ENCODE measurements at places on chromosomes 7 and 10.
A peak's percentile ranks its signal among the peaks of the same experiment; 100 is the strongest.

DNA sequence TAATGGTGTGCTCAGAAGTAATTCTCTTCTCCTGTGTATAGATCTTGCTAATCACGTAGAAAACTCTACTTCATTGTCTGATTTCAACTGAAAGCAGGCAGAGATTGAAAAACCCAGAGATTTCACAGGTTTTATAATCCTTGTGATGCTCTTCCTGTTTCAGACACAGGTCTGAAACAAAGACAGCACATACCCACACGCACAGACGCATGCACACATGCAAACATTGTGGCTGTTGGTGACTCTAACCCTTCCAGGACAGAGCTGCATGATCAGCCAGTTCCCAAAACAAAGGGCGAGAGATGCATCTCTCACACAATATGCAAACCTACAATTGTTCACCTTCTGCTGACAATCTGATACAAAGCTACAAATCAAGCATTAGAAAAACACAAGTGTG lies 11.1 kb upstream of the TFEC start:
- DNase-seq = no peak

GRCh38 chr10:528173-529165 lies 161.0 kb downstream of the DIP2C start:
- DNase-seq = no peak

- DNase-seq = no peak
Measured at GRCh38 chr10:38212460-38212859, 118.3 kb downstream of the ZNF37A start.

DNA sequence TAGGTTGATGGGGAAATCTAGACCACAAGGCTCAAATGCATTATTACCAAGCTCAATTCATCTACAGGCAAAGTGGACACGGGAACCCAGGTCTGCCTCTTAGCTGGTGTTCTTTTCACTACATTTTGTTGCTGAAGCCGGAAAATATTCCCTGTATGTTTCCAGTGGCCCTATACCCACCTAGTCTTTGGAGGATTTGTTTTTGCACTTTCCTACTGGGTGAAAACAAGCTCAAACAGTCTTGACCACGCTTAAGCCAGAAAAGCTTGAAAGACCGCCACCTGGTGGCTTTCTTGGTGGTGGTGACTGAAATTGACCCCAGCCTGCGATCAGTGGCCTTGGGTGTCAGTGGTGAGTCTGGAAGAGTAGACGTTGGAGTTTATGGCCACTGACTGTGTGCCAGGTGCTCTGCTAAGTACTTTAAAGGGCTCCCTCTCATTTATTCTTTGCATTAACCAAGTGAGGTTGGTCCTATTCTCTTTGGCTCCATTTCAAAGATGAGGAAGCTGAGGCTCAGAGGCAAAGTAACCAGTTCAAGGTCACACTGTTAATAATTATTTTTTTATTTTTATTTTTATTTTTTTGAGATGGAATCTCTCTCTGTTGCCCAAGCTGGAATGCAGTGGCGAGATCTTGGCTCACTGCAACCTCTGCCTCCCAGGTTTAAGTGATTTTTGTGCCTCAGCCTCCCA lies 11.1 kb upstream of the CRTAC1 start:
- peak; percentile 80 for DNase-seq

GRCh38 chr10:23417254-23417653 lies 21.6 kb upstream of the OTUD1 start:
- DNase-seq = no peak

GRCh38 chr7:4281231-4281993 lies 400.7 kb upstream of the FOXK1 start:
- no peak for DNase-seq

DNA sequence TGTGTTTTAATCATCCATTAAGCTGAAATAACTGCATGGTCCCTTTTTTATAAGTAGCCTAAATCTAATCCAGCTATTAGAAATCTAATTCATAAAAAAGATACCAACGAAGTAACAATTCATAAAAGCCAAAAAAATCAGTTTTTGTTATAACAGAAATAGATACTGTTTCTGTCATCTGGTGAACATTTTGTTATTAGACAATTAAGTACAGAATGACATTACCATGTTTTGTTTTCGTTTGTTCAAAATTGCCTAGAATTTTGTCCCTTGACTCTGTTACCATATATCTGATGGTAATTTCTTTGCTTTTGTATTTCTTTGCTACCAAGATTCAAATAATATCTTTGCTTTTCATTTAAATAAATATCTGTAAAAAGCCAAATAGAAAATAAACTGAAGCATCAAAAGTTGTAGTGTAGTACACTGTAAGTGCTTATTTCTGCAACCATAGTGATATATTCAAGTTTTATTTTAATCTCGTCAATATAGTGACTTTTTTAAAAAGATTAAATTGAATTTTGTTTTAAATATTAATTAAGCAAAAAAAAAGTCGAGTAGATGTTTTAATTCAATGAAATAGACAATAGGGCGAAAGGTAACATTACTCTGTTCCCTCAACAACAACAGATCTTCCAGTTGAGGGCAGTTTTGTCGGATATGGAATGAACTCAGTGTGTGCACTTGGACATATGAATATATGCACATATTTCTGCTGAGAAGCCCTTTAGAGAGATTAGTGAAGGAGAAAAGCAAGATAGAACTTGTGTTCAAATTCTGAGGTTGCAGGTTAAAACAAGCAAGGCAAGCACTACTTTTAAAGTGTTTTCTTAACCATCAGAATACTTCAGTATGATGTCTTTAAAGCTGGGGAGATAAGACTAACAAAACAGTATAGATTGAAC lies 7.9 kb upstream of the IGF2BP3 start:
- no peak for DNase-seq

- DNase-seq = no peak
Measured at GRCh38 chr10:50369931-50370330, 118.6 kb upstream of the ASAH2 start.

- DNase-seq = peak; percentile 8
Measured at GRCh38 chr7:100493476-100494264, 9.9 kb downstream of the NYAP1 start.

- DNase-seq = no peak
Measured at GRCh38 chr10:1270906-1271305, 214.7 kb downstream of the WDR37 start.

GRCh38 chr10:28331066-28331465 lies 28.2 kb upstream of the MPP7 start:
- DNase-seq = no peak

DNA sequence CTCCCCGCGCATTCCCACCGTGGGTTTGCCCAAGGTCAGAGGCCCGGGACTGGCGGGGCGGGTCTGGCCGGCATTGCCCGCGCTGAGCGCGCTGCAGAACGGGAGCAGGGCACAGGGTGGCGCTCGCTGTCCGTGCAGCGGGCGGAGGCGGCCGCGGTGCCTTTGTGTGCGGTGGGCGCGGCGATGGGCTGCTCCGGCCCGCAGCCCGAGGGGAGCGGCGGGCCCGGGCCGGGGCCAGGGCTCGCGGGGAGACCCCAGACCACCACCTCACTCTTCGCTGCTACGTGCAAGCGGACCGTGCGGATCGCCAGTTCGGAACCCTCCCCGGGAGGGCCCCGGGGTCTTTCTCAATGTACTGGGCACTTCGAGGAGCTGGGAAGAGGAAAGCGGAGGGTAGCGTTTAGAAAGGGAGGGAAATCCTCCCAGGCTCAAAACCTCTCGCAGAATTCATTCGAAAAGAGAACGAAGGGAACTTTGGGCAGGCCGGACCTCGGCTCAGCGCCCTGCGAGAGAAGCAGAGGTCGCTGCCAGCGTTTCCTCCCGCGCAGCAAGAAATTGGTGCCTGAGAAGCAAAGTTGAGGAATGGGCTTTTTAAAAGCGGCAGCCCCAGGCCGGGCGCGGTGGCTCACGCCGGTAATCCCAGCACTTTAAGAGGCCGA lies 8.5 kb downstream of the SP8 start:
- peak; percentile 78 for DNase-seq

- no peak for DNase-seq
Measured at GRCh38 chr10:67780759-67781538, 57.0 kb downstream of the DNAJC12 start.

DNA sequence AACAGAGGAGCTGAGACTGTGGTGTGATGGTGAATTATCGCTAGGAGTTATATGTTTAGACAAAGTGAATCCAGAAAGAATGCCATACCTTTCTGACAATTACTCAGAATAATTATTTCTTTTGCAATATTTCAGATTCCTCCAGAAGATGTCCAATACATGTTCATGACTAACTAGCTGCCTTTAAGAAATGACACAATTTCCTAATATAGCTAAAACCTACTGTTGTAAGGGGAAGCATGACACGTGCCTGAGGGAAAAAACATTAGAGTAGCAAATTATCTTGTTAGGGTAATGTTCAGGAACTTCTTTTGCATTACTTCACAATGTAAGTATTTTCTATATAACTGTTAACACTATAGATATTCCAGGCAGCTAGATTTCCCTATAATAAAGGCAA lies 150.3 kb downstream of the COL28A1 start:
- no peak for DNase-seq

- peak; percentile 13 for DNase-seq
Measured at GRCh38 chr10:74419958-74420375, 268.9 kb downstream of the ADK start.

DNA sequence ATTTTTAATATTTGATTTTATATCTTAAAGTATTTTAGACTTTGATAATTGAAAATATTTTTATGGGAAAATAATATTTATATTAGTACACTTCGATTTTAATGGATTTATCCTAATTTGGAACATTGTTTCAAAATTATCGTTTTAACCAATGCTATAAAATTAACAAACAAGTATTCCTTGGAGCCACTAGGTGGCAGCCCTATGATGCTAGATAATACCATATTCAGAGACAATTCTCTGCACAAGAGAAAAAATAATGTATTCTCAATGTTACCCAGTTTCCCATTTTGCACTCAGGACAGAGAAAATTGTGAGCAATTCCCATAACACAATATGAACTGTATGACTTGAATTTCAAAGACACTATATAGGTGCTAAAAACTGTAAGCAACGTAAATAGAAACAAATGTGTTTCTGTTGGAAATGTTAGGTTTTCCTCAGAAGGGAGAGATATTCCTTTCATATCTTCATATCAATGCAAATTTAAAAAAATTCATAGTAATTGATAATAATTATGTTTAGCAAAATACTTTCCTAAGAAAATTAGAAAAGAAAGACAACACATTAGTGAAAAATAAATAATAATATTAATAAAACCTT lies 237.8 kb downstream of the SEMA3E start:
- peak; percentile 43 for DNase-seq

GRCh38 chr10:178723-179122 lies 43.5 kb downstream of the ZMYND11 start:
- DNase-seq = no peak

DNA sequence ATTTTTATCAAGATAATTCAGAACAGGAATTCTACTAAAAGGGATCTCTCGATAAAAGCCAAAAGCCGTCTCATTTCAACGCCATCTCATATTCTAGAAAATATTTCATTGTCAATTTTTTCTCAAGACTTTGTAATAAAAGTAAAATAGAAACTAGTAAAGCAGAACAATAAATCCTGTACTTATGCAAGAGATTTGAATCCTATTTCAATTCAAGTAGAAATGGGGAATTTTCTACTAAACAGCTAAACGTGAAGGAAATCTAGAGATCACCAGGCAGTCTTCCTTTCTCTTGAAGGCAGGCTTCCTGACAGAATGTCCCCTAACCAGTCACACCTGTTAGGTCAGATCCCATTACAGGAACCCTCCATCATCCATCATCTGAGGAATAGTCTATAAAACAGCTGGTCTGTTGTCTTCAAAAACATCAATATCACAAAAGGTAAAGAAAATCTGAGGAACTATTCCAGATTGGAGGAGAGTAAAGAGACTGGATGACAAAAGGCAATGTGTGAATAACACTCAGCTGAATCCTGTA lies 23.7 kb downstream of the USP6NL start:
- no peak for DNase-seq

- no peak for DNase-seq
Measured at GRCh38 chr10:79407423-79407796, 38.0 kb downstream of the ZCCHC24 start.

GRCh38 chr10:47381103-47381395 lies 3.0 kb downstream of the ZNF488 start:
- peak; percentile 7 for DNase-seq

DNA sequence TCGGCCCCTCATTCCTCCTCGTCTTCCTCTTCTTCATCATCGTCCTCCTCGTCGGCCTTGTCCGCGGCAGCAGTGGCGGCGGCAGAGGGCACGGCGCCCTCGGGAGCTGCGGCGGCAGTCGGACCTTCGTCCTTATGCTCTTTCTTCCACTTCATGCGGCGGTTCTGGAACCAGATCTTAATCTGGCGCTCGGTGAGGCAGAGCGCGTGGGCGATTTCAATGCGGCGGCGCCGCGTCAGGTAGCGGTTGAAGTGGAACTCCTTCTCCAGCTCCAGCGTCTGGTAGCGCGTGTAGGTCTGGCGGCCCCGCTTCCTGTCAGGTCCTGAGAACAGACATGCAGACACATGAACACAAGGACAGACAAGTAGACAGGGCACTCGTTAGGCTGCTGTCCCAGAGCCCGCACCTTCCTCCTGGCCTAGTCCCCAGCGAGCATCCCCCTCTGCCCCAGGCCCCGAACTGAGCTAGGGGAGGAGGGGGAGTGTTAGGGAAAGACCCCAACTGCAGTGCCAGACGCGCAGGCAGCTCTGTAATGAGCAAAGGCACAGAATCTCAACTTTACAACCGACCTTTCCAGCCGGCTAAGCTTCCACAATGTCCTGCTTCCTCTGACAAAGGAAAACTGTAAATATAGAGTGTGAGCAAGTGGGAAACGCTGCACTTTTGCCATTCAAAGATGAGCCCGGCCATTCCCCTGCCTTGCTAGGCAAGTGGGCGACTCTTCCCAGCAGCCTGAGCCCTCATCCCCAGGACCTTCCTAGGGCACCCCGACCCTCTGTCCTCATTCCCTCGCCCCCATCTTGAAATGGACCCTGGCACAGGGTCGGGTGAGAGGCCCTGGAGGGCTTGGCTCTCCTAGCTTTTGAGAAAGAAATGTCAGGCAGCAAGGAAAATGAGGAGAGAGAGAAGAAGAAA lies 1.3 kb downstream of the HOXA7 start:
- no peak for DNase-seq

- DNase-seq = peak; percentile 39
Measured at GRCh38 chr7:121085922-121086321, 97.4 kb downstream of the CPED1 start.

DNA sequence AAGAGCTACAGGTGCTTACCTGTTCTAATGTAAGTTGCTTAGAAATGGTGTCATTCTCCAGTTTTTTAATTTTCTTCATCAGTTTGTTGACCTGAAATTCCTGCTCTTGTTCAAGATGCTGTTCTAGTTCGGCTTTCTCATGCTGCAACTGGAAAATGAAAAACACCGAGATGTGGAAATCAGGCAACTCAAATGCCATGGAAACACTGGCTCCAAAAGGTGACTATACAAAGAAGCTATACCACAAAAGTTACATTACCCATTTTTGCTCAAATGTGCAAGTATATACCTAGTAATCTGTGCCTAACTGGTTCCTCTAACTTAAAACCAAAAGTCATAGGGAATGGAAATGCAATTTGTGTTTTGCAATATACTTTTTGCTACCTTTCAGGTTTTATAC lies 73.8 kb downstream of the CCDC6 start:
- DNase-seq = no peak

- no peak for DNase-seq
Measured at GRCh38 chr7:138907201-138907847, 73.9 kb downstream of the KIAA1549 start.
